ENCODE measurements at places on chromosomes 7 and 10. TPM values are rescaled to one million over a fixed set of nuclear protein-coding genes. Genes with fewer than 3 reads are reported as not detected.

- no peak for DNase-seq
Observed at GRCh38 chr10:697097-697875, 7.8 kb upstream of the DIP2C start.

The SPDYE6 gene
- not detected for total RNA-seq

GRCh38 chr7:33959676-33960075 is 54.3 kb downstream of the BMPER start:
- no peak for DNase-seq

DNA sequence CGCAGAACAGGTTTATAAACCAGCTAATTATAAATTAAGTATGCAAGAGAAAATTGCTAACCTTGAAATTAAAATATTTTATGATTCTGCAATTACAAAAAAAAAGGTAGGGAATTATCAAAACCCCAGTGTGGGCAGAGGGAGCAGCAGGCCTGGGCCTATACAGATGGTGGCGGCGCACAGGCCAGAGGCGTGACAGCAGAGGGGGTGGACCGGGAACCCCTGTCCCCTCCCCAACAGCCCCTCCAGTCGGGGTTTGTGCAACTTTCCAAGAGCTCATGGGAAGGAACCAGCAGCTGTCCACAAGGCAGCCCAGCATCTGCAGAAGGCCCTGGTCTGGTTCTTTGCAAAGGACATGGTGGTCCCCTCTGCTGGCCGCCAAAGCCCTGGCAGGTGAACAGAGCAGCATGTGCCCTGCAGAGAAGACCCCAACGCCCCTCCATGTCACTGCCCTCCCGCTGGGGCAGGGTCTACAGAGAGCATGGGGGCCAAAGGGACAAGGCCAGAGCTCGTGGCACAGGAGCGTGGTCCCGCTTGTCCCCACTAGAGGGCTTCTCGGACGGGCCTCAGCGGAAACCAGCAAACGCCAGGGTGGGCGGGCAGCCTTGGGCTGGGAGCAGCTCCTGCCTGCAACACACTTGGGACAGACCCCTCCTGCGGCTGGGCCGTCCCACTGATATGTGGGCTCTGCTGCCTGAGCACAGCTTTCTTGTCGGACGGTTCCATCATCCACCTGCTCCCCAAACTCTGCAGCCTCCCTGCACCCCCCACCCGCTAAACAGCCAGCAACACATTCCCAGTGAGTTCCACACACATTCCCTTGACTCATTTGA is 75.1 kb downstream of the EBF3 start:
- DNase-seq: peak; percentile 81

GRCh38 chr7:73509463-73509862 is 12.6 kb downstream of the BAZ1B start:
- no peak for DNase-seq

- peak; percentile 57 for DNase-seq
Observed at GRCh38 chr10:75091146-75091545, 20.3 kb upstream of the SAMD8 start.

The FAM20C gene
- total RNA-seq: not detected

DNA sequence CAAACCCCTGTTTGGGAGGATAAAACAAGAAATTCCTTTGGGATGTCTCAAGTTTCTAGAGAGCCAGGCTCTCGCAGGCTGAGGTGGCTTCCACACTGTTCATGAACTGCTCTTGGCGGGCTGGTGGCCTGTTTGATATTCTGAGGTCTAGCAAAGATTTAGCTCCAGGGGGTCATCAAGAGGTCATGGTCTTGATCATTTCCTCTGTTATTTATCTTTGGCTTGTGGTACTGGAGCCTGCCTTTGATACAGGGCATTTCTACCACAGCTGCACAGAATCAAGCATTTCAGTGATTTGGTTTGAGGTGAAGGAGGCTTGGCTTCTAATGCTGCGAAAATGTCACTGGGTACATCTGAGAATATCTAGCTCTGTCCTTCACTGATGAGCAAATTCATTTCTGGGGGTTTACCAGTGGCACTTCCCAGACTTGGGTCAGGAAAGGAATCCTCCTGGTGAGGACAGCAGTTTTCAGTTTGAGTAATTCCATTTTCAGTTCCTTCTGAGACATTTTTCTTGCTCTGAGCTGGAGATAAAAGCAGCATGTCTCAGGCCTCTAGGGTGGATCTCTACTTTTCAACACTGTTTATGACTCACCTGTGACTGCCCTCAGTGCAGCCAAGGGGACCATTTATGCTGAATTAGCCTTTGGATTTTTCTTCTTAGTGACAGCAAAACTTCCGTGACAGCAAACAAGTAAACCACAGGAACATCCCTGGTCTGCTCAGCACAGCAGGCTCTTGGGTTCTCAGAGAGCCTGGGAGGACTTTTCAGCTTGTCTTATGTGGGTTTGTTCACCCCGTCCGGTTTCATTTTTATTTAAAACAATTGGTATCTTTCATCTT is 312.0 kb downstream of the RNLS start:
- no peak for DNase-seq
